A549 treated with CpdA at 1 μM for 4 hours (cell line): ENCODE measurements at places on chromosomes 3 and 15. TPM values are rescaled to one million over a fixed set of nuclear protein-coding genes. Genes with fewer than 3 reads are reported as not detected.

Gene GPR176
- 11.0 to 13.9 TPM (median 11.3 TPM) in 5 replicates for total RNA-seq

Gene ABHD14A
- 10.1 to 16.2 TPM (median 14.8 TPM) in 5 replicates for total RNA-seq

Gene TTLL13
- 0.22 to 1.1 TPM (median 0.47 TPM) in 5 replicates for total RNA-seq

Gene UNC13C
- not detected in 5 replicates for total RNA-seq

Gene CHRFAM7A
- total RNA-seq = 3.8 to 7.0 TPM (median 5.1 TPM) in 5 replicates

Gene METTL6
- total RNA-seq = 26.5 to 33.6 TPM (median 27.9 TPM) in 5 replicates

Gene PARP15
- not detected in 5 replicates for total RNA-seq

Gene SLCO2A1
- total RNA-seq = 0.02 to 0.07 TPM in 2 of 5 replicates, not detected in the others

Gene PAK2
- total RNA-seq = 32.8 to 55.4 TPM (median 38.1 TPM) in 5 replicates

Gene TMEM212
- total RNA-seq = not detected in 5 replicates

Gene TRIM42
- not detected in 5 replicates for total RNA-seq

Gene PPARG
- 38.4 to 42.6 TPM (median 41.7 TPM) in 5 replicates for total RNA-seq

Gene P3H2
- 33.7 to 53.0 TPM (median 44.6 TPM) in 5 replicates for total RNA-seq

Gene PPM1L
- total RNA-seq = 0.54 to 0.90 TPM (median 0.61 TPM) in 5 replicates

Gene IL20RB
- 0.94 to 1.3 TPM (median 1.0 TPM) in 5 replicates for total RNA-seq

Gene ADAMTS7
- total RNA-seq = 2.6 to 4.2 TPM (median 3.2 TPM) in 5 replicates

Gene LSAMP
- 0.06 to 0.30 TPM (median 0.08 TPM) in 5 replicates for total RNA-seq

Gene CCR2
- total RNA-seq = not detected in 5 replicates

Gene TUSC7
- total RNA-seq = not detected in 5 replicates

Gene ACTC1
- 0.22 to 0.63 TPM (median 0.37 TPM) in 5 replicates for total RNA-seq

Gene CASR
- total RNA-seq = not detected in 5 replicates
